ENCODE measurements at places on chromosomes 16 and 17.
A peak's percentile ranks its signal among the peaks of the same experiment; 100 is the strongest.

DNA sequence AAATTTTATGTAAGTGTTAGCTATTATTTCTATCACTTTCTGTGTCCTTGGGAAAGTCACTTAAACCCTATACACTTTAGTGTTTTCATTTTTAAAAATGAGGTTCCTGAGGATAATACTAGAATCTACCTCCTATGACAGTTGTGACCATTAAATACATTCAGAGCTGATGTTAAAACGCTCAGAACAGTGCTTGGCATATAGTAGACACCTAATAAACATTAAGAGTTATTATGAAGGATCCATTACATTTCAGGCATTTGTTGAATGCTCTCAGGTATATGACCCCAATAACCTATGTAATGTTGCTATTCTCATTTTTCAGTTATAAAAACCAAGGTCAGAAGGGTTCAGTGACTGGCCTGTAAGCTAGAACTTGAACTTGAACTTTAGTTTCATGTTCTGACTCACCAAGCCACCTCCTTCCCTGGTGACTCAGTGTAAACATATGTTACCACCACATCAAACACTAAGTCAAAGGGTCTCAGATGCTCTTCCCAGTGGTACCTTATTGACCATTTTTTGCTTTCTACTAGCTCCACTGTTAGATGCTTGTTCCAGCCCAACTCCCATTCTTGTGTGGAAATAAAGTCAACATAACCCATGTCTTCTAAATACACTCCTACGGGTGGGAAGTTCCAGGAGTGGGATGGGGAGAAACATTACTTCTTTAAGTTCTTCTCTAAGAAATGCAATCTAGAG, 47.6 kb downstream of the HSD17B2 start:
- DNase-seq = no peak

GRCh38 chr16:68480084-68480995, 32.0 kb upstream of the SMPD3 start:
- no peak for DNase-seq

DNA sequence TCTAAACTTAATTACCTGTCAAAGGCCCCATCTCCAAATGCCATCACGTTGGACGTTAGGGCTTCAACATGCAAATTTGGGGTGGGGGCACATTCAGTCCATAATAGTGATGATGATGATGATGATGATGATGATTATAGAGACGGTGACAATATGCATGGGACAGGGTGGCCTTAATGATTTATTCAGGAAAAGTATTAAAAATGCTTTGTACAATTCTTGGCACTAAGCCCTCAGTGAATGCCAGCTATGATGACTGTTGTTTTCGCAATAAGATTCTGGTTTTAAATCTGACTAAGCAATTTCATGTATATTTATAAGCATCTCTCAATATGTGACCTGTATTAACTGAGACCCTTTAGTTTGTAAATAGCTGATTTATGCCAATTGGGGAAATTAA, 106.3 kb downstream of the C16orf95 start:
- no peak for DNase-seq

DNA sequence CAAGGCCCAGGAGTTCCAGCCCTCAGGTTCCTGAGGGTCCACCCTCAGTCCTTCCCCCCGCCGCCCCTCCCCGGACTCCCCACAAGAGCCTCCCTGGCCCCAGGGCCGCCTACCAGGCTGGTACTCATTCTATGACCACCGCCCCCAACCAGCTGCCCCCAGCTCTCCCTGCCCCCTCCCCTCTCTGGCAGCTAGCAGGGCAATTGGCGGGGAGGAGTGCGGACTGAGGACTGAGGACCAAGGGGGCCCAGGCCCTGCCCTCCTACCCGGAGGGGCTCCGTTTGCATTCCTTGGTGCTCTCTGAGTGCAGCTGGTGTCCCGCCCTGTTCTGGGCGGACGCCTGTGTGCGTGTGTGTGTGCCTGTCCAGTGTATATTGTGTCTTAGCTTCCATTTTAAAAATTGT, 19.1 kb downstream of the UNC13D start:
- no peak for DNase-seq

GRCh38 chr16:31001507-31002249, 8.8 kb downstream of the STX1B start:
- no peak for DNase-seq

- DNase-seq = no peak
Measured at GRCh38 chr16:27745348-27745747, 195.4 kb downstream of the KATNIP start.

- no peak for DNase-seq
Measured at GRCh38 chr17:41939693-41940090, 9.3 kb downstream of the ODAD4 start.

DNA sequence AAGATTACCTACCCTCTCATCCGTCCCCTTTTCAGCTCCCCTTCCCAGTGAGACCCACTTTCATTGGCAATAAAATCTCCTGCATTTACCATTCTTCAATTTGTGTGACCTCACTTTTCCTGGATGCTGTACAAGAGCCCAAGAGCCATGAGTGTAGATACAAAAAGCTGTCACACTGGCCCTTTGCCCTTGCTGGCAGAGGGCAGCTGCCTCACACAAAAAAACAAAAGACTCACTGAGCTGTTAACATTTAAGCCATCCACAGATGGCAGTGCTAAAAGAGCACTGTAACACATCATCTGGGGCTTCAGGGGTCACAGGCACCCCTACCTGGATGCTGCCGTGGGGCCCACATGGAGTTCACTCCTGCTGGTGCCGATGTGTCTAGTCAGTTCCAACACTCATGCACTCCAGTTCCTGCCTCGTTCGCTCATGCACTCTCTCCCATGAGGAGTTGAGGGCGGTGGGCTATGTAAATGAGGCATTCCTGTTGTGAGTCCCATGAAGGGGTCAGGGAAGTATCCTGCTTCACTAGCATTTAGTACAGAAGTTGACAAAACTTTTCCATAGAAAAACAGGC, 123.1 kb downstream of the CA10 start:
- no peak for DNase-seq

GRCh38 chr16:57507136-57508034, 21.1 kb upstream of the DOK4 start:
- DNase-seq = no peak

GRCh38 chr17:8832711-8833352, 33.7 kb upstream of the MFSD6L start:
- peak; percentile 5 for DNase-seq

GRCh38 chr17:50122945-50123344, 7.0 kb downstream of the SAMD14 start:
- no peak for DNase-seq

GRCh38 chr16:8727131-8727806, 52.9 kb downstream of the ABAT start:
- DNase-seq = no peak

DNA sequence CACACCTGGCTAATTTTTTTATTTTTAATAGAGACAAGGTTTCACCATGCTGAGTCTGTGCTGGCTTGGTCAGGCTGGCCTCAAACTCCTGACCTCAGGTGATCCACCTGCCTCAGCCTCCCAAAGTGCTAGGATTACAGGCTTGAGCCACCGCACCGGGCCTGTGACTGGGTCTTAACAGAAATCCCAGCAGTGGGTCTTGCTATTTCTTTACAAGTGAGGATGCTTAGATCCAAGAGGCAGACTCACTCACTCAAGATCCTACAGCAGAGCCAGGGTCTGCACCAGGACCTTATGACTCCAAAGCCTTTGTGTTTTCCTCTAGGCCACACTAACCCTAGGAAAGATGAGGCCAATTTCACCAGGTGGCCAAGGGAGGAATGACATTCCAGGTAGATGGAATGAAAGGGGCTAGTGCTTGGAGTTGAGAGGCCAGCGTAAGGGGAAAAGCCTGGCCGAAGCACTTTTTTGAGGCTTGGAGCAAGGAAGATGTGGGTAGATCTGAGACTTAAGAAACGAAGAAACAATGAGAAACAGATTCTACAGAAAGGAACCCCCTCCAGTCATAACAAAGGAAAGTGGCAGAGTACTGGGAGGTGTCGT, 5.7 kb upstream of the STAT5A start:
- DNase-seq = no peak

- no peak for DNase-seq
Measured at GRCh38 chr16:88360999-88361398, 21.8 kb upstream of the ZNF469 start.

GRCh38 chr16:60640038-60640437, 1396.2 kb downstream of the CDH8 start:
- DNase-seq = no peak

GRCh38 chr17:83053021-83053681, 26.3 kb upstream of the METRNL start:
- no peak for DNase-seq

GRCh38 chr16:83433201-83433600, 374.6 kb upstream of the HSBP1 start:
- DNase-seq = no peak

DNA sequence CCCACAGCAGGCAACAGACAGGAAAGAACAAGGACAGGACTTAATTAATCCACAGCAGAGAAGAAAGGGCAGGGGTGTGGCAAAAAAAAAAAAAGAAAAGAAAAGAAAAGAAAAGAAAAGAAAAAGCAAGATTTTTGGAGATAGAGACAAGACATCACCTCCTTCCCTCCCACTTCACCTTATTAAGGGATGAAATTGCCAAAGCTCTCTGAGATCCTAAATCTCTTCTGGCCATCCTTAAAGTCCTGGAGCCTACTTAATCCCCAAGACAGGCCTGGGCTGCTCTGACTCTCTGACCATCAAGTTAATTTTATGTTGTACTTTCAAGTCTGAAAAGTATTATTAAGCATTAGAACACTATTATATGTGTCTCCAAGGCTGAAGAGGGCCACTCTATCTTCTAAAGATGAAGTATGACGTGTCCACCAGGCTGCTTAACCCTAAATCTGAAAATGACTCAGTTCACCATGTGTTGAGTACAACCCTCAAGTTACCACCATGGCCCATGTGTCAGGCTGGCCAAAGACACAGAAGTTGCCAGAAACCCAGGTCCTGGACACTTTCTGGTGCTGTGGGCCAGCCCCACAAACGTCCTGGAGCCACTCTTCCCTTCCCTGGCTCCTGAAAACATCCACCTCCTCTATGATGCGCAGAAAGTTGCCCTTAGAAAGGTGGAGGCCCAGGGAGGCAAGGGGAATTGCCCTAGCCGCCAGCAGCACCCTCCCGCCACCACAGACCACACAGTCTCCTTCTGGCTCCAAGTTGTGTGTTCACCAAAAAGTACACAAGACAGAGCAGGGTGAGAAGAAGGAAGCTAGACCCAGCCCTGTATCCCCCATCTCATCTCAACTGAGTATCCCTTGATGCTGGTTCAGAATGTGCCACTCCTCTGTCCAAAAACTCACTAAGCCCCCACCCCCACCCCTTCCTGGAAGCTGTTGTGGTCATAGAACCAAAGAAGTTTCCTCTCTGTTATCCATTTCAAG, 2.7 kb downstream of the SOCS1 start:
- no peak for DNase-seq

DNA sequence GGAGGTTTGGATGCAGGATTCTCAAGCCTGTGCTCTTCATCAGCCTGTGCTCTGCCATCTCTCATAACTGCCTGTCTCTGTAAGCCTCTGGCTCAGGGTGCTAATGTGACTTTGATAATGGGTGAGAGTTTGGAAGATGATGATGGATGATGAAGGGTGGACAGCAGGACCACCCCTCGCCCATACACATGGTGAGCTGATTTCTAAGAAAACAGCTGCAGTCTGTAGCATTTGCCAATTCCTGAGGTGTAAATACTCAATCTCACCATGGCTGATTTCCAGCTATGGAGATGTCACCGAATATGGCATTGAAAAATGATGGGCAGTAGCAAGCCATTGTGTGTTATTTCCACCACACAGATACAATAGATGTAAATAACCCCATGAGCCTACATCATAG, 74.2 kb downstream of the ARSG start:
- DNase-seq = no peak

DNA sequence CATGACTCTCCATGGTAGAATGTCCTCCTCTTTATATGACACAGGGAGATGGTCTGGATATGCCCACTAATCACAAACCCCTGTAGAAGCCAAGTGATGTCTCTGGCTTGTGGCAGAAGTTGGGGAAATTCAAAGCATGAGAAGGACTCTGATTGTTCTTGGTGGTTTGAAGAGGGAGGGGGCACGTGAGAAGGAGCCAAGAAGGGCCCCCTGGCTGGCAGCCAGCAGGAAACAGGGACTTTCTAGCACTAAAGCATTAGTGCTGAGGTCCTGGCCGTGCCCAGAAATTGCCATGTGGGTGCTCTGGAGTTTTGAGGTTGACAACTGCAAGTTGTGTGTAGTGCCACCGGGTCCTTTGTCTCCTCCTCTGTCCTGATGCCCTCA, 199.9 kb downstream of the LGALS9B start:
- no peak for DNase-seq

DNA sequence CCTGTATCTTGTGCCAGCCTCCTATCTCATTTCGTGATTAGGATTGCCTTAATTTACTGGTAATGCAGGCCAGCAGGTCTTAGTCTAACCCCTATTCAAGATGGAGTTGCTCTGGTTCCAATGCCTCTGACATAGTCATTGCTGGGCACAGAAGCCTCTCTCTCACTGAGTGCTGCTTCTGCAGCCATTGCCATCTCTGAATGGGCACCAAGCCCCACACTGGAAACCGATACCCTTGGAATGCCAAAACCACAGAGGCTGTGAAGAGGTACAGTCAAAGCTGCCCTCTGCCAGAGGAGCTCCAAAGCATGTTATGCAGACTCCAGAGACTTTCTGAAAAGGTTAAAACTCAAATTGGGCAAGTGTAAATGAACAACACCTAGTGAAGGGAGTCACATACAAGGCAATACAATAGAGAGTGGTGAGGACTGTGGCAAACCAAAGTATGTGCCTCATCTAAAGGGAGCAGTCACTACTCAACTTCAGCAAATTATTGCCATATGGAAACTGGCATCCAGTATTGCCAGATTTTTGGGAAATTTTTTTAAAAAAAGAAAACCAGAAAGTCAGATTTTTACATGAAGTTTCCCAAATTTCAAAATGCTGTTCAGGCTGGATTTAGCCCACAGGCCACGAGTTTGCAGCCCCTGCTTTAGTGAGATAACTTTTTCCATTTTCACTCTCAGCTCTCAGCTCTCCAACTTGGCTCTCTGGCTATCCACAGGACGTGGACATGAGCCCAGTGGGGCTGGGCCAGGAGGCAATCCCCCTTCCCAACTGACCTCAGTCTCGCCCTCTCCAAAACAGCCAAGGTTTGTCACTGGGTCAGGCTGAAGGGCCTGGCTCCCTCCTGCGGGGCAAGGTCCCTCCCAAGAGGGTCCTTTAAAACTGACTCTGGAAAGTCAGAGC, 2.1 kb upstream of the MMP2 start:
- DNase-seq = no peak

- no peak for DNase-seq
Measured at GRCh38 chr17:65013613-65014391, 42.7 kb downstream of the GNA13 start.

DNA sequence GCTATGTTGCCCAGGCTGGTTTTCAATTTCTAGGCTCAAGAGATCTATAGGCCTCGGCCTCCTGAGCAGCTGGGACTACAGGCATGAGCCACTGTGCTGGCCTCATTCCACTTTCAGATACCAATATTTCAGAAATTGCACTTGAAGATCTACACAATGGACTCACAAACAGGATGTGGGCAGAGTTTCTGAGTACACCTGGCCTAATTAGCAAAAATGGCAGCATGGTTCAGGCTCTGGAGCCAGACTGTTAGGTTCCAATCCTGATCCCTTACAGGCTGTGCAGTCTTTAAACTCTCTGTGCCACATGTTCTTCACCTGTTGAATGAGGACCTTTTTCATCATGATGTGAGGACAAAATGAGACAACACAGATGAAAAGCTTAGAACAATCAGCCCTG, 32.2 kb downstream of the RNF157 start:
- DNase-seq = no peak

GRCh38 chr17:34637548-34638525, 58.5 kb downstream of the TMEM132E start:
- peak; percentile 77 for DNase-seq
